Skin of body (tissue), 3 donors: ENCODE measurements at places on chromosomes 3 and 15. TPM values are rescaled to one million over a fixed set of nuclear protein-coding genes. Genes with fewer than 3 reads are reported as not detected.

Gene ZNF660
- total RNA-seq, result 4.1 TPM

Gene MYL3
- 23.7 TPM for total RNA-seq

Gene TRANK1
- total RNA-seq, result 7.9 TPM

Gene CPLX3
- total RNA-seq, result 0.20 TPM

GRCh38 chr15:54722342-54722986 is 474.3 kb downstream of the RSL24D1 start:
- DNase-seq, result no peak

DNA sequence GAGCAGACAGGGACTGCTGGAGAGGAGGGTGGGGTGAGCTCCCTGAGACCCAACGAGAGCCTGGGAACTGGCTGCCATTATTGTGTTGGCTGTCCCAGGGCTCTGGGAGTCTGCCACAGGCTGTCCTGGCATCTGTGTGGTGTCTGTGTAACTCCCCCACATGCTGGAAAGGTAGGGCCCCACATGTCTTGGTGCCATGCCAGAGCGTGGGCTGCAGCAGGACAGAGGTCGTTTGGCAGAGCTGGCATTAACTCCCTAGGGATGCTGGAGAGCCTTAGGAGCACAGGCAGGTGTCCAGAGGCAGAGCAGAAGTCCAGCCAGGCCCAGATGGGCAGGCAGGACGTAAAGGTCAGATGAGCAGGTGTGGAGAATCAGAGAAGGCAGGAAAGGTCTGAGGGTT is 9.7 kb downstream of the TIMP4 start:
- DNase-seq, result no peak

DNA sequence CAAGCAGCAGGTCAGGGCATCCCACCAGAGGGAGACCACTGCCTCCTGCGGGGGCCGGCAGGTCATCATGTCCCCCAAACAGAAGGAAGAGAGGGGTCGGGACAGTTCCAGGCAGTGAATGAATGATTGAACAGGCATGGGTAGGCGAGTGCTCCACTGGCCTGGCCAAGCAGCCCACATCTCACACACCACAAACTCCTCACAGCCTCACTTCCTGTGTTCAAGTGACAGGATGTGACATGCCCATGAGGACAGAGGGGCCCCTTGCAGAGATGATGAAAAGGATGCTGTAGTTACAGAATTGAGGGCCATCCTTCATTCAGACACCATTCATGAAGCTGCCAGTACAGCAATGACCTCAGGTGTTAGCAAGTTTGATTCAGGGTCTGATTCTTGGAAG is 3.7 kb downstream of the IQSEC1 start:
- DNase-seq, result no peak

DNA sequence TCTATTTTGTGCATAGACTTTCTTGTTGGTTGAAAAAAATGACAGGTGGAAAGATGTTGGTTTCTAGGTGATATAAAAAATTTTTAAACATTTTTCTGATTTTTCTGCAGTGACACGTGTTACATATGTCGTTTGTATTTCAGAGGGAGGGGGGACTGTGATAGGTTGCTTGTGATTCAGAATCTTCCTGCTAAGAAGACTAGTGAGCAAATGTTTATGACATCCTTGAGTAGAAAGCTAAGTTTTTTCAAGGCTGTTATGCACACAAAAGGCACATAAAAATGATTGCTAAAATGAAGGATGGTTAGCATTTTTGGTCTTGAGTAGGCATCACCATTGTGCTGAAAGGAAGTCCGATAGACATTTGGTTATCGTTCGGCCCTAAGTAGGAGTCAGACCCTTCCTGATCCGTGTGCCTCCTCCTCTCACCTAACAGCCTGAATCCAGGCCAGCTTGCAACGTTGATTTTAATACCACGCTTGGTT is 1.5 kb downstream of the ZNF639 start:
- DNase-seq, result peak; percentile 14

DNA sequence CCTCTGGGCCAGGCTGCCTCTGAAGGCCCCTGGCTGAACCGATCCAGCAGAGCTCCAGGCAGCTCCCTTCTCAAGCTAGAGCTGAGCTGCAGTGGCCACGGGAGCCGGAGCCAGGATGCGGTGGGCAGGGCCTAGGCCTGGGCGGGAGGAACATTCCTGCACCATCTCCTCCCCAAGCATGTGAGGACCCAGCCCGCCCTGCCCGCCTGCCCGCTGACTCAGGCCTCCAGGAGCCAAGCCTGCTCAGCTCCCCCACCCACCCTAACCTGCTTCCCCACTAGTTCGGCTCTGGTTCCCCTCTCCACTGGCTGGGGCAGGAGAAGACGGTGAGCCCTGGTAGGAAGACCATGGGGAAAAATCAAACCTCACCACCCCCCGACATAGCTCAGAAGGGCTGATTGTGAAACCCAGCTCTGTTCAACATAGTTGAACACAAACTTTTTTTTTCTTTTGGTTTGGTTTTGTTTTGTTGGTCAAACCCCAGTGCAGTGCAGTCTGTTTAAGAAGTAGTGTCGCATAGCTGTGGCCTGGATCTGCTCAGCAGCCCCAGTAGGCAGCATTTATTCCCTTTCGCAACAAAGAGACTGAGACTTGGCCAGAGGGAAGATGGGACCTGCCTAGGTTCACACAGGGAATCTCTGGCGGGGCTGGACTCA is 13.5 kb downstream of the SNX33 start:
- DNase-seq, result peak; percentile 49

DNA sequence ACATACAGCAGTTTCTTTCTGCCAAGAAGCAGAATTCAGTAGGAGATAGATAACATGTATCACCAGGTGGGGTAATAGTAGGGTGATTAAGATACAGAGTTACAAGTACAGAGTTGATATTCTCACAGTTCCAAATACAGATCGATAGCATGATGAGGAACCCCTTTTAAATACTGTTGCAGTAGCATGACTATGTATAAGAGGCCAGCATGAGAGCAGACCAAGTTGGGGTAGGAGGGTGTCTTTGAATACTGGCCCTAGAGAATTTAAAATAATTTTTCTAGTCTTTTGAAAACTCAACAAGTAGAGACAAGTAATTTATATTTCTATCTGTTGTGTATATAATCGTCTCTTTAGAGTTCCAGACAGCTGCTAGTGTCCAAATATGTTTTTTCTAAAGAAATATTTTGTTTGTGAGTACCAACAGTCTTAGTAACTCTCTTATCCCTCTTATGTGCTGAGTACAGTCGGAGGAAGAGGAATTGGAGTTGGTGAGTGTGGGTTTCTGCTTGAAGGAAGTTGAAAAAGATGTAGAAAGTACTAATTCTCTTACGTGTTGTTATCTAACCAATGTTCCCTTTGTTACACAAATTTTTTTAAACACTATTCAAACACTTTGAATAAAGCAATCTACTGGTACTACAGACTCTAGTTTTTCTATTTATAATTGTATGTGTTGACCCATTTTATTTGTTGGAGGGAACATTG is 30.2 kb downstream of the LYSMD4 start:
- DNase-seq, result no peak

GRCh38 chr3:53072653-53073552 is 27.0 kb upstream of the SFMBT1 start:
- DNase-seq, result peak; percentile 30

DNA sequence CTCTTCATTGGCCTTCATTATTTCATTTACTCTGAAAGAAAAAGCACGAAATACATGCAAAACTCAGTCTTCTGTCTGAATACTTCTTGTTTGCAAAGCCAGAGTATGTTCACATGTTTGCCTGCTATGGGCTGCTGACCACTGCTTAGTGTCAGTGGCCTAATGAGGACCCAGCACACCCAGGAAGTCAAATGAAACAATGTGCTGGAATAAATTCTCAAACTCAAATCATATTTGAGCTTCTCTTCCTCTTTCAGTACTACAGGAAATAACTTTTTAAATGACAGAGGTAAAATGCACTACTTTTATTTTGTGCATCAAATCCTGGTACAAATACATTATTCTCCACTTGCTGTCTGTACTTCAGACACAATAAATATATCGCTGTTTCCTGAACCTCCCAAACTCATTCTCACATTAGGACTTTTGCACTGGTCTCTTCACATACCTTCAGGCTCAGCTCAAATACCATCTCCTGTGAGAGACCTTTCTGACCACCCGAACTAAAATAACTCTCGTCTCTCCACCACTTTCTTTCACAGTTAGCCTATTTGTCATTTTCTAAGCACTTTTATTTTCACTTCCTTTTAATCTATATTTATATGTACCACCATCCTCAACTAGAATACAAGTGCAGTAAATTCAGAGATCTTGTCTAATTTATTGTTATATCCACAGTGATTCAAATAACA is 176.8 kb downstream of the TUSC7 start:
- no peak for DNase-seq

DNA sequence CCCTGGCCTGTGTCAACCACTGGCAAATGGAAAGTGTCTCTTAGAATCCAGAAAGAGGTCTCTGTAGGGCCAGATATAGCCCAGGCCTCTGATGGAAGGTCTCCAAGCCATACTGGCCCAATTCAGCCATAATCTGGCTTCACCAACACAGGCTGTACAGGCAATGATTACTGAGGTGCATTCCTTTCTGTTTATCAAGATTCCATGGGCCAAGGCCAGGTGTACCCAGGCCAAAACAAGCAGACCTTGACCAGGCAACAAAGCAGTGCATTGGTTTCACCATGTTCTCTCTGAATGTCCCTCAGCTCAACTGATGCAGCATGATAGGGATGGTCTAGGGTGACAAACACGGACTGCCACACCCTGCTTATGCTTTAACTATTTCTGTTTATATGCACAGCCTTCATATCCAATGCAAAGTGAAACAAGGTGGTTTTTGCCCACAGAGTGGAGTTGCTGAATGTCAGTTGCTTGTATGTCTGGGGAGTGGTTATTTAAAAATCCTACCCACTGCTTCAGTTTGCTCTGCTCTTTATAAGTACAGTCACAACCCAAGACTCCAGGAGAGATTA is 25.2 kb downstream of the CCNL1 start:
- no peak for DNase-seq

DNA sequence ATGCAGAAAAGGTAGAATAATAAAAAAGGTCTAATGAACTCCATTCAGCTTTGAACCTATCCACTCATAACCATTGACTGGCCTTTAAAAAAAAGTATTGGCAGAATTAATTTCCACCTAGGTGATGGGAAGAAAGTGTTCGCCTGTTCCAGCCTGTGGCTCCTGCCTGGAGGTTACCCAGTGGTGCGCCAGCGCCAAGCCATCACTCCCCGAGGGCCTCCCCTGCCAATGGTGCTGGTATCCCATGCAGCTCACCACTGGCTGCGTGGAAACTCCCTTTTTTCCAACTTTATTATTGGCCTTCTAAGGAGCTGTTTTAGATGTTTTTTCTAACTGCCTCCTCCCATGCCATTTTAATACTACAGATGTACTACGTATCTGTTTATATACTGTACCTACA is 29.4 kb downstream of the NIPA2 start:
- DNase-seq, result no peak

DNA sequence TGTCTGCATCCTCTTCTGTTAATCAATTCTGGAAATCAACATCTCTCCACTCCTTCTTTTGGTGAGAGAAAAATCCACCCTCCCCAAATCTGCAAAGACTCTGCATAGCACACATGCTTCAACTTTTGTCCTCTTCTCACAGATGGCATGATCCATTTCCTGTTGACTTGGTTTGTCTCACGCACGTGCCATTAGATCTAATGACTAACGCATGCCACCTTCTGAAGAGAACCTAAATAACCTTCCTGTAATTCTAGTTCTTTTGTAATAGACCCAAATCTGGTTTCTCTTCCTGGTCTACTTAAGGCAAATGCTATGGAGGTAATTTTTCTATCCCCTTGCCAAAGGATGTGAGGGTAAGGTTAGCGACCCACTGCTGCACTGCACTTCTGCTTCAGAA is 51.0 kb upstream of the ATOSA start:
- DNase-seq, result no peak

DNA sequence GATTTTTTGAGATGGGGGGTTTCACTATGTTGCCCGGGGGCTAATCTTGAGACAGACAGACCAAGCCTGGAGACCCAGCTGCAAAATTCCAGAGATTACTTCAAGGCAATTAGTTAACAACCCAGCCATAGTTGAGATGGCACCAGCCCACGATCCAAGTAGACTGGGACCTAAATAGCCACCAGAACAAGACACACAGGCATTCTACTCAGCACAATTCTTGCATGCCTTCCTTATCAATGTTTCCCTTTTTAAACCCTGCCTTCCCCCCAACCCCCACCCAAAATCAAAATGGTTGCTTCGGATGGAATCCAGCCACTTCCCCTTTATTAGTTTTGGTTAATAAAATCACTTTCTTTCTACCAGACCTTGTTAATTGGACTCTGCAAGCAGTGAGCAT is 28.6 kb downstream of the FAM240A start:
- DNase-seq, result no peak

DNA sequence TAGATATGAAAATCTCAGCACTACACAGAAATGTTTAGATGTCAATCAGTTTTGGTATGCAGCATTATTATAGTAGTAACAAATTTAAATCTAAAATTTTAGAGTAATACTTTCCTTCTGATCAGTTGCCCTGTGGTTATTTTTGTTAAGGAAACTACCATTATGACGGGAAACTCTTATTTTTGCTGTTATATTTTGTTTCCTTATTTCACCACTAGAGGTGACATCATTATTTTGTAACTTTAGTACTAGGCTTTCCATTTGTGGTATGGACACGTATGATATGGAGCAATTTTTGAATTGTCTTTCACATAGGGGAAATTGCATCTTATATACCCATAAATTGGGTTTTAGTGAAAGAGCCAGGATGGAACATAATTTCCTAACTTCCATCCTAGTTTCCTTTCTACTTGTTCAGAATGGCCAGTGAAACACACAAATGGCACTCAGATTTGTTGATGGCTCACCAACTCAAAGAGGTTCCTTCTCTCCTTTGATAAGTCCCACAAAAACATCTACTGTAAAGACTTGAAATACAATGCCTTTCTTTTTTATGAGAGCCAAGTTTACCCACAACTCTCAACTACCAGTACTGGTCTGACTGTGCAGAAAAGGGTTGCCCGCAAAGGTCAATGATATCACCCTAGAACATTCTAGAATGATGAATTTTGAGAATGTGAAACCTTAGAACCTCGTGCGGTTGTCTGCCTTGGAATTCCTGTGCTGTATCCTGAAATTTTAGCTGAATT is 19.4 kb upstream of the PPP4R2 start:
- no peak for DNase-seq

- DNase-seq, result no peak
These were observed 76.5 kb upstream of the SPRED1 start for GRCh38 chr15:38176155-38176554.

DNA sequence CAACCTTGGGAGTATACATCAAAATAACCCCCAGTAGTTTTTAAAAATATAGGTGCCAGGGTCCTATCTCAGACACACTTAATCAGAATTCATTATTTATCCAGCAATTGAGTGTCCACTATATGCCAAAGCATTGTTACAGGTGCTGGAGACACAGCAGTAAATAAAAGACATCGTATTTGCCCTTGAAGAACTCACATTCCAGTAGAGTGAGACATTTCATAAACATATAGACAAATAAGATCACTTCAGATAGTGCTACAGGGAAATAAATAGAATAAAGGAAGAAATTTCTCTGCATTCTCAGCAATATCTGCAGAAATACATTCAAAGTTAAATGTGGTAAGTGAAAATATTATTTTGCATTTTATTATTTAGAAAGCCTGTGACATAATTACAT is 34.1 kb upstream of the ANKRD28 start:
- no peak for DNase-seq

DNA sequence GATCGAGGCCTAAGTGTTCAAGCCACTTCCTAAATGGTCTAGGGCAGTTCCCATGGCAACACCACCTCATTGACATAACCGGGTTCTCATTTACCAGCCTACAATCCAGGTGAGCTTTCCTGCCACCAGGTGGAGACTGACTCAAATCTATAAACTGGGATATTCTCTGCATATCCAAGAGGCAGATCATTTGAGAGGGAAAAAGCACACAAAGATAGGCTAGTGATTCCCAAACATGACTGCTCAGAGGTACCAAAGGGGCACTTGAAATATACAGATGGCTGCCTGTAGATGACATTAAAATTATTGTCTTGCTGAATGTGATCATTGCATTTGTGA is 141.3 kb upstream of the PROK2 start:
- DNase-seq, result no peak
